ENCODE measurements at places on chromosomes 1 and 21.
A peak's percentile ranks its signal among the peaks of the same experiment; 100 is the strongest.

DNA sequence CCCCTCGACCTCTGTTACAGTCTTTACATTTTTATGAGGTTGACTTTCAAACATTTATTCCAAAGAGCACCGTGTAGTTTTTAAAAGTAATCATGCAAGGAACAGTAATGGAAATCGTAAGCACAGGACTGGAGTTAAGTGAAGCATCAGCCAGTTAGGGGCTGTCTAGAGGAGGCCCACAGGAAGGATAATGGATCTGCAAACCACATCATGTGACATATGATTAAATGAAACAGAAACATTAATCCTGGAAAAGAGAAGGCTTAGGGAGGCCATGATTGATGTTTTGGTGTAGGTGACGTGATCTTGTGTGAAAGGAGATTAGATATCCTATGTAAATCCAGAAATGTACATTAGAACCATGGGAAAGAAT, 25.0 kb downstream of the RGS7 start:
- DNase-seq = no peak

- DNase-seq = no peak
Observed at GRCh38 chr1:247966532-247967204, 1.6 kb downstream of the OR2AK2 start.

- peak; percentile 20 for DNase-seq
Observed at GRCh38 chr1:199780948-199781670, 246.4 kb upstream of the NR5A2 start.

GRCh38 chr1:38191461-38191860, 144.9 kb upstream of the POU3F1 start:
- DNase-seq = no peak

- no peak for DNase-seq
Observed at GRCh38 chr1:246269466-246269865, 237.6 kb downstream of the SMYD3 start.

- no peak for DNase-seq
Observed at GRCh38 chr1:150150133-150151021, 661 bp downstream of the PLEKHO1 start.

DNA sequence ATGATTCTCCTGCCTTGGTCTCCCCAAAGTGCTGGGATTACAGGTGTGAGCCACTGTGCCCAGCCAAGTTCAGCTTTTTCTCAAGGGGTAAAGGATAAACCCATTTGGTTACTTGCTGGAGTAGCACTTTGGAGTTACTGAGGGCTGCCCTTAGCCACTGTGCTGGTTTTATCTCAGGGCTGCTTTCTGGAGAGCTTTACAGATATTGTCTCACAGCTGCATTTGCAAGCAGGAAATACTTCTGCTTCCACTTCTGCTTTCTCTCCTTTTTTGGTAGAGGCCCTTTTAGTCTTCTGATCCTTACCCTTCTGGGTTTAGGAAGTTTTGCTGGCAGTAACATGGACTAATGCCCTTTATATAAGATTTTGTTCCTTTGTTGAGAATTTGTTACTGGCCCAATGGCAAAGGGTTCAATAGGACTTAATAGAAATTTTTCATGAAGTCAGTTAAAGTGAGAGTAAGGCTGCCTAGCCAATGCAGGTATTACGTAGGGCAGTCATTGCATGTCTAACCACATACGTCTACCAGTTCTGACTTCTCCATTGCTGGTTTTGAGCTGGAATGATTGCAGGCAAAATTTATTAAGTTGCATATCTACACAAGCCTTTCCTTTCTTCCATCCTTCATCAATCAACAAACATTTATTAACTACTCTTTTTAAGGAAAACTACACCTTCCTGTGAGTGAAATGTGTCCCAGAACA, 24.4 kb downstream of the CAP1 start:
- DNase-seq = no peak

- no peak for DNase-seq
Observed at GRCh38 chr21:42559326-42559725, 45.7 kb downstream of the SLC37A1 start.

- no peak for DNase-seq
Observed at GRCh38 chr1:81551946-81552345, 248.8 kb upstream of the ADGRL2 start.

- no peak for DNase-seq
Observed at GRCh38 chr1:222202831-222203230, 345.1 kb downstream of the HHIPL2 start.

- peak; percentile 58 for DNase-seq
Observed at GRCh38 chr1:203858055-203858454, 3.3 kb upstream of the SNRPE start.

DNA sequence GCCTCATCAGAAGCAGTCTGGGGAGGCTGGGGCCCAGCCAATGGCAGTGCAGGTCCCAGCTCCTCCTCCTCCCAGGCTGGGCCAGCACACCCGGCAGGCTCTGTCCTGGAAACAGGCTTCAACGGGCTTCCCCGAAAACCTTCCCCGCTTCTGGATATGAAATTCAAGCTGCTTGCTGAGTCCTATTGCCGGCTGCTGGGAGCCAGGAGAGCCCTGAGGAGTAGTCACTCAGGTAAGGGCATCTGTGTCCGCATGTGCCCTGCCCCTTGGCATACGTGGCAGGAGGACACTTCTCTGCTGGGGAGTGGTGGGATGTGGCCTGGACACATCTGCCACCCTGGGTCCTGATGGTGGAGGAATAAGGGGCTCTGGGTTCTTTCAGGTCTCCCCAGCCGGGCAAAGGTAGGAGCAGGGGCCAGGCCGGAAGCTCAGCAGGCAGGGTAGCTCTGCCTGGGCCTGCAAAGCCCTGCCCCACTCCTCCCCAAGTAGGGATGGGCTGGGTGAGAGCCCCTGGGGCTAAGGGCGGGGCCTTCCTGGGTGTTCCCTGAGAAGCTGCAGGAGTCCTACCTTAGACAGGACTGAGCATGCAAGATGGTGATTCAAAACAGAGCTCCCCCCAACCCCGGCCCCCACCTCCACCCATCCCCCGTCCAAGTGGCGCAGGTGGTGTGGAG, at the start of gene GJB5:
TSS of gene GJB5 (plus strand) at position 84 of the 674 bp plus-strand sequence. CDS start 2,284 bp downstream, outside the sequence.
- DNase-seq = no peak

DNA sequence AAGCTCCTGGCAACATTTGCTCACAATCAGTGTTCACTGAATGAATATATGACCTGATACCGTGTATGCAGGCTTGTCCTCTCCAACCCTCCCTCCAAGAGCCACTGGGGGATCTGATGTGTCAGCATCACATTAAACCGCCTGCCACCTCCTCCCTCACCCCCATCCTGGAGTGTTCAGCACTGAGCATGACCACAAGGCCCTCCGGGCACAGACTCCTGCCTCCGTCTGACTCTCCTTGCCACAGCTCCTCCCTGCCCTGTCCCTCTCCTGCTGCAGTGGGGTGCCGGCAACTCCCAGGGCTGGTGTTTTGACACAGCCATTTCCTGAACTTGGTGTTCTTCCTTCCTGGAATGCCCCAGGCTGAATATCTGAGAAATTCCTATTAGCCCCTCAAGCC, 136.7 kb downstream of the FCRL5 start:
- DNase-seq = no peak

DNA sequence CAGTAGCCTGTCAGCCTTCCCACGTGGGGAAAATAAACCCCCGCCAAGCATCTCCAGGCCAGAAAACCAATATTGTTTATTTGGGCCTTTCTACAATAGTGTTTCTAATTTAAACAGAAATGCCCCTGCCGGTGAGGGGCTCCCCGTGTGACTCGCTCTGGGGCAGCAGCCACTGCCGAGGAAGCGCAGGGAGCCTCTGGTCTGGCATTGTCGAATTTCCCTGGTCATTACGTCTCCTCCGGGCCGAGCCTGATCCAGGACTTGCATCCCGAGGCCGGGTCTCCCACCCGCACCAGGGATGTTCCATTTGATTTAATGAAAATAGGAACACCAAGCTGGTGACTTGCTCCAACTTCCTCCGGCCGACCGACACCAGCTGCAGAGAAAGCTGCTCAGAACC, 20.5 kb downstream of the PRDM16 start:
- DNase-seq = no peak

DNA sequence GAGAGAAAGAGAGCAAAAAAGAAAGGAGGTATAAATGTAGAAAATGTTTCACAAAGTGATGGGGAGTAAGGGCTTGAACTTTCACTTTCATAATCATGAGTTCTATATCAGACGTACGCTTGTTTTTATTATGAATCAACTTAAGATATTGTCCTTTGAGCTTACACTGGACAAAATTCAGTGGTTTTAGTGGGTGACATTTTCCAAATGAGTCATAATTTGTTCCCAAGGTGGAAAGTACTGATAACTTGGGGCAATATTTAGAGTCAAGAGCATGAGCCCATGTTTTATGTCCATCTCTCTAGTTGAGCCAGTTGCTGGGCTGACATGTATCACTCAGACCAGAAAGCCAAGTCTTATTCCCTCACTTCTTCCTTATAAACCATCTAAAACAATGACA, 161.6 kb downstream of the CHRM3 start:
- DNase-seq = no peak

DNA sequence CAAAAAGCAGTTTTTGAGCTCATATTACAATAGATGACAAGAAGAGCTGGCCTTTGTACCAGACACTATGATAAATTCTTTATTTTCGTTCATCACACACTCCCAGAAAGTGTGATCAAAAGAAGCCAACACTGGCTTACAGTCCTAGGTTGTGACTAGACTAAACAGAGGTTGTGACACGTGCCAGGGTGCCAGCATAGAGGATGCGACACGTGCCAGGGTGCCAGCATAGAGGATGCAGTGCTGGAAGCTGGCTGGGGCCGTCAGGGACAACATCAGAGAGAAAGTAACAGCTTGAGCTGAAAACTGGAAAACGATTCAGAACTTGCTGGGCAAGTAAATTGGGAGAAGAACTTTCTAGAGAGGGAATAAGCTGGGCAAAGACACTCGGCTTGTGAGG, 2.2 kb downstream of the MTARC1 start:
- DNase-seq = no peak

- no peak for DNase-seq
Observed at GRCh38 chr1:15959424-15959823, 16.5 kb downstream of the ZBTB17 start.

DNA sequence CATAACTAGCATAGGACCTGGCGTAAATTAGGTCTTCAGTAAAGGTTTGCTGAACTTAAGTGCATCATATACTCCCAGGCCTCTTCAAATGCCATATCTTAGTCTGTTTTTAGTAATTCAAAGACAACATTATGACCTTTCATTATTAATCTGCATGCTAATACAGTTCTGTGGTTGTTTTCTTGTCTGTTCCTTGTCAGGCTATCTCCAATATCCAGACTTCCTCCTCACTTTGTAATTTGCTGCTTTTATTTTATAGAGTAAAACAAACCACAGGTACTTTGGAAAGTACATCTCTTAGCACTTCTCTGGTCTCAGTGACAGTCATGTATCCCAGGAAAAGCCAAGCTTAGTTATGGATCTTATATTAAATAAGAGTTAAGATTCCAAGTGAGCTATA, 65.1 kb upstream of the BMP8A start:
- no peak for DNase-seq

DNA sequence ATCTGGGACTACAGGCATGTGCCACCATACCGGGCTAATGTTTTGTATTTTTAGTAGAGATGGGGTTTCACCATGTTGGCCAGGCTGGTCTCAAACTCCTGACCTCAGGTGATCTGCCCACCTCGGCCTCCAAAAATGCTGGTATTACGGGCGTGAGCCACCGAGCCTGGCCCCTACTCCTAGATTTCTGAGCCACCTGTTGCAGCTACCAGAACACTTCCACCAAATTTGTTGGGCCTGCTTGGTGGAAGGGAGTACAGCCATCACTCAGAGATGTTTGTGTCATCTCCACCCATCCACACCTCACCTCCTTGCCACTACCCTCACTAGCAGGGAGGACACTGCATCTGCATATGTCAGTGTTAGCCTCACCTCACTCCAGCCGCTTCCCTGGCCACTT, 5.5 kb downstream of the RIMKLA start:
- DNase-seq = no peak

- DNase-seq = no peak
Observed at GRCh38 chr1:14810595-14811361, 212.3 kb downstream of the KAZN start.

GRCh38 chr1:53605181-53605580, 133.8 kb downstream of the GLIS1 start:
- DNase-seq = no peak

- peak; percentile 35 for DNase-seq
Observed at GRCh38 chr1:200224315-200224714, 185.5 kb downstream of the ZNF281 start.

DNA sequence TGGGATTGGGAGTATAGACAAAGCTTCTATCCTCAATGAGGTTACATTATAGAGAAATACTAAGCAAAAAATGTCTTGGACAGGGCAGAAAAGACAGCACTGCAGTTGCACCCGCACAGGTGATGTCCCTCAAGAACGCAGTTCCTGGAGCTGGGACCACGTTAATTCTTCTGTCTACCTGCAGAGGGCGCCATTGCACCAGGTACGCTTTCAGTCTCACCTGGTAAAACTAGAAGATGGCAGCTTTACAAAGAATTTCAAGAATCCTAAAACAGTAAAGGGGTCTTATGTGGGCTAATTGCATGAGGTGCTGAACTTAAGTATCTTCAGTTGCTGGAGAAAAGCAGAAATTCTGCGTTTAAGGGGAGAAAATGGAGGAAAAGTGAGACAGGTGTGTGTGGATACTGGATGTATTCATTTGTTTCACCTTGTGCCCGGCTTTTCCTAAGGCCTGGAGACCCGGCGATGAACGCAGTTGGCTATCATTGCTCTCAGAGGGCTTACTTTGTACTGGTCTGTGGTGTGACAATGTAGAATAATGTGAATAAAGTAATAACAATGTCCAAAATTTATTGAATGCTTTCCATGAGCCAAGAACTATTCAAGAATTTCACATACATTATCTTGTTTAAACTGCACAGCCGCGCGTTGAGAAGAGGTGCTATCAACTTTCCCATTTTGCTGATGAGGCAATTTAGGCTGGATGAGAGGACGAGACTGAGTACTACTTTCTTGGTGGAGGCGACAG, 276.3 kb upstream of the GREM2 start:
- no peak for DNase-seq

DNA sequence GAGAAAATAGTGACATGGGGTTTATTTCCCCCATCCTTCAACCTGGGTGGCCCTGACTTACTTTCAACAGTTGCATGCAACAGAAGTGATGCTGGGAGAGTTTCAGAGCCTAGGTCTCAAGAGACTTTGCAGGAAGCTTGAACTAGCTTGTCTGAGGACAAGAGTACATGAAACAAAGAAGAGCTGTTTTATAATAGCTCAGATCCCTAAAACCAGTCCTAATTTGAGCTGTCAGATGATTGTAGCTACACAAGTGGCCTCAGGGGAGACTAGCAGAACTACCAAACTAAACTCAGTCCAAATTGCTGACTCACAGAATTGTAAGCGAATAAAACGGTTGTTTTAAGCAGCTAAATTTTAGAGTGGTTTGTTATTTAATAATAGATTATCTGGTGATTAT, 17.1 kb downstream of the RC3H1 start:
- no peak for DNase-seq

- no peak for DNase-seq
Observed at GRCh38 chr1:12481928-12482327, 136.1 kb downstream of the DHRS3 start.

- no peak for DNase-seq
Observed at GRCh38 chr1:119988306-119989062, 81.0 kb downstream of the NOTCH2 start.

GRCh38 chr1:51875836-51876235, 2.7 kb downstream of the NRDC start:
- no peak for DNase-seq

Measured in NCI-H226 (cell line).